Chondrocyte (in vitro differentiated cells): ENCODE measurements at places on chromosomes 6 and 20. TPM values are rescaled to one million over a fixed set of nuclear protein-coding genes. Genes with fewer than 3 reads are reported as not detected.

GRCh38 chr20:50368813-50369224 lies 141.4 kb upstream of the PTPN1 start:
- DNase-seq, result no peak

DNA sequence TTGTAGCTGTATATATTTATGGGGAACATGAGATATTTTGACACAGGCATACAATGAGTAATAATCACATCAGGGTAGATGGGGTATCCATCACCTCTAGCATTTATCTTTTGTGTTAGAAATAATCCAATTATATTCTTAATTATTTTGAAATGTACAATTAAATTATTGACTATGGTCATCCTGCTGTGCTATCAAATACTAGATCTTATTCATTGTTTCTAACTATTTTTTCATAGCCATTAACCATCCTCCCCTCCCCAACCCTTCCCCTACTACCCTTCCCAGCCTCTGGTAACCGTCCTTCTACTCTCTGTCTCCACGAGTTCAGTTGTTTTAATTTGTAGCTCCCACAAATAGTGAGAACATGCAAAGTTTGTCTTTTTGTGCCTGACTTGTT lies 28.5 kb downstream of the NKX2-4 start:
- DNase-seq, result no peak

GRCh38 chr6:20716865-20717264 lies 182.6 kb downstream of the CDKAL1 start:
- no peak for DNase-seq

GRCh38 chr6:129489215-129489765 lies 220.7 kb downstream of the ARHGAP18 start:
- DNase-seq, result no peak

GRCh38 chr6:170250455-170250854 lies 40.4 kb downstream of the DLL1 start:
- DNase-seq, result no peak

DNA sequence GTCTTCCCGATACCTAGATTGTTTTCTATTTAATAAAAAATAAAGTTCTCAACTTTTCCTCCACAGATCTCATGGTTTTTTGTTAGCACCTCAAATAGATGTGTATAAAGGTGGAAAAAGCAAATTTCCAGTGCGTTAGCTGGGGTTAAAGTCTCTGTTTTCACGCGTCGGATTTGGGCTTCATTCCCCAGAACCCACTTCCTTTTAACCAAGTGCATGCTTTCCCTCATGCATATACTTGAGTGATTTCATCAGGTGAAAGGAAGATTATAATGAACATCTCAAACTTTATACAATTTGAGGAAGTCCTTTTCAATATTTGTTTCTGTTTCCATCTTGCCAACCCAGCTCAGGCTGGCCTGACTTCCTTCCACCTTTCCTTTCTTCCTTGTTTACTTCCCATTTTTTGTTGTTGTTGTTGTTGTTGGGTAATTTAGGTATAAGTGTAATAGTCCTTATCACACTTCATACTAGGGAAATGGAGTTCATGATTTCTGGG lies 43.9 kb upstream of the GGTLC1 start:
- DNase-seq, result no peak

- no peak for DNase-seq
Observed at GRCh38 chr20:57013217-57013616, 253.2 kb downstream of the BMP7 start.

DNA sequence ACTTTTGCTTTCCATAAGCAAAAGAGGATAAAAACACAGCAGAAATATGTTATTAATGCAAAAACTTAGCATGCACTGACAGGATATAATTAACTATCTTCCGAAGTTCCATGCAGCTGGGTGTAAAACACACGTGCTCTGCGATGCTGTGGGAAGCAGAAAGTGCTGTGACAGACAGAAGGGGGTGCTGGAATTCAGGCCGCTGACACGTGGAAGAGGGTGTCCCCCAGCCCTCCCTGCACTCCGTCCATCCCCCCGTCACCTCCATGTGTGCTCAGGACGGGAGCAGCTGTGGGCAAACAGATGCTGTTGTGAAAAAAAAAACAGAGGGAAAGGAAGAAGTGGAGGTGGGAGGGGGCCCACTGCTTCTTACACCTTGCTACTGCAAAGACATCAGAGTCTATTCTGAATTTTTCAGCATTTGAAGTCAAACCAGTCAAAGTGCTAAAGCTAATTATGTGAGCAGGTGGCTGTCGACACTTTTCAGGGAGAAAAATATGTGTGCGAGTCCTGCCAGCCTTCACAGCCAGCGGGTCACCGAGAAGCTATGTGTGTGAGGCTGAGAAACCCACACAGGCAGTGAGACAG lies 175.9 kb upstream of the AFDN start:
- DNase-seq, result peak; percentile 40

DNA sequence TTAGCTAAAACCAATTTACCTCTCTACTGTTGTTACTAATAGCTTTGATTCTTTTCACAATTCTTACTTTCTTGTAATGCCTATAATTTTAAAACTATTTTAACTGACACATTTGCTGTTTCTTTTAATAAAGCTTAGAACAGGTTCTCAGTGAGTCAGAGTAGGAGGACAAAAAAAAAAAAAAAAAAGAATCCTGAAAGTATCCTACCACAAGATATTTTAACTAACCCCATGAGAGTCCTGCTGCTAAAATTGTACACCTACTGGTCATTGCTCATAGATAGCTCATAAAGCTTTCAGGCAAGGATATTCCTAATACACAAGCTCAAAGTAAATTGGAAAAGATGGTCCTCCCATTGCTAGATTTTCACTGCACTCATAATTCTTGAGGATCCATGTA lies 301.0 kb downstream of the CENPW start:
- DNase-seq, result no peak

DNA sequence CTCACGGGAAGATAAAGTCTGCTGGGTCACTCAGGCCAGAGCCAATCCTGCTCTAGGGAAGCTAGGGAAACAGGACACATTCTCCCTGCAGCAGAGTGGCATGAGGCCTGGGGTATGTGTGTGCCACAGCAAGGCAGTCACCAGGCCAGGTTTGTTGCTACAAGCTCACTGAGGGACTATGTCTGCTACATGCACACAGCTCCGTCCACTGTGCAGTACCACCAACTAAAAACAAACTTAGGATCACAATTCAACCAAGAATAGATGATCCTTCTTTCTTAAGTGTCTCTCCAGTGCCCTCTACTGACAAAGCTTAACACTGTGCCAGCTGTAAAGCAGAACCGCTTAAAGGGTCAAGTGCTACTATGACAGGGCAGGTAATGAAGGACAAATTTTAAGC lies 192.5 kb downstream of the PTPRK start:
- DNase-seq, result no peak

DNA sequence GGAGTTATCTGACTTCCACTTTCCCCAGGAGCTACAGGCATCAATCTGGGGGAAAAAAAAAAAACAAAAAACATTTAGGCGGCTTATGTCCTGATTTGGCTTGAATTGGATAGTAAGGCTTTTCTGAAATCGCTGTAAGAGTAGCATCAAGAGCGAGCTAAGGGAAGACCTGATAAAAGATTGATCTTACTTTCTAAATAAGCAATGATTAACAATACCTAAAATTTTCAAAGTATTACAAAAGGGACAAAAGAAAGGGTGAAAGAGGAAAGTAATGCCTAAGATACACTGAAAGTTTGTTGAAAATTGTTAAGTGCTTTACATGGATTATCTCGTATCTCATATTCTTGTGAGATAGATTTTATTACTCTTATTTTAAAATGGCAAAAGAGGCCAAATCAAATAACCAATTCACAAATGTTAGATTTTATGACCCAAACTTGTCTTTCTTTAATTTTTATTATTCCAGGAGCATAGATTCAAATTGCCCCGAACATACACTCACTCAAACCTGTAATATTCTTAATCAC lies 106.4 kb upstream of the PRSS16 start:
- no peak for DNase-seq

GRCh38 chr6:101937108-101937507 lies 543.6 kb downstream of the GRIK2 start:
- no peak for DNase-seq

- DNase-seq, result no peak
Observed at GRCh38 chr6:22435151-22435550, 134.2 kb upstream of the HDGFL1 start.

DNA sequence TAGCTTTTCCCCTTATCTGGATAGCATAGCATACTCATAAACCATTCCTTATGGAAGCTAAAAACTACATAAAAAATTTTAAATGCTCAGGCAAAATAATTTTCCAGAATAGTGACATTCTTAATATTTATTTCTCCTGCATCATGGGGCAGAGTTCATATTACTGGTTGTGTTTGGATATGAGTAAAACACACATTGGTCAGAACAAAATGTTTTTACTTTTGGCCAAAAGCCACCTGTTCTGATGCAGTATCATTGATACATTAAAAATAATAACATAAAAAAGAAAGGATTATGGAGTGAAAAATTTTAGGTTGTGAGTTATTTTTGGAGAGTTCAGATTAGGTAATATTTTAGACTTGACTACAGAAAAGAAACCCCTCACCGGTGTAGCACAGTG lies 33.6 kb downstream of the TRAM2 start:
- DNase-seq, result no peak

DNA sequence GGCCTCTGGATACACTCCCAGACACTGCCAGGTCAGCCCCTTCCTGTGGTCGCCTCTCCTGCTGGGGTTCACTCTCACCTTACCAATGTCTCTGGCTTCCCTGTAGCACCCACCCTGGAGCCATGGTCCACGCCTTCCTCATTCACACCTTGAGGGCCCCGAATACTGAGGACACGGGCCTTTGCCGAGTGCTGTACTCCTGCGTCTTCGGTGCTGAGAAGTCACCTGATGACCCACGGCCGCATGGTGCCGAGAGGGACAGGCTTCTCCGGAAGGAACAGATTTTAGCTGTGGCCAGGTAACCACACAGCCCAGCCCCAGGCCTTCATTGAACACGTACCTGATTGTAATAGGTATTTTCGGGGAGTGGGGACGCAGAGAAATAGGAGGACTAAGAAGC lies 1.6 kb downstream of the AP5S1 start:
- DNase-seq, result no peak

- no peak for DNase-seq
Observed at GRCh38 chr6:125526007-125526720, 223.3 kb upstream of the HEY2 start.

- no peak for DNase-seq
Observed at GRCh38 chr6:47464052-47464451, 13.5 kb upstream of the CD2AP start.

DNA sequence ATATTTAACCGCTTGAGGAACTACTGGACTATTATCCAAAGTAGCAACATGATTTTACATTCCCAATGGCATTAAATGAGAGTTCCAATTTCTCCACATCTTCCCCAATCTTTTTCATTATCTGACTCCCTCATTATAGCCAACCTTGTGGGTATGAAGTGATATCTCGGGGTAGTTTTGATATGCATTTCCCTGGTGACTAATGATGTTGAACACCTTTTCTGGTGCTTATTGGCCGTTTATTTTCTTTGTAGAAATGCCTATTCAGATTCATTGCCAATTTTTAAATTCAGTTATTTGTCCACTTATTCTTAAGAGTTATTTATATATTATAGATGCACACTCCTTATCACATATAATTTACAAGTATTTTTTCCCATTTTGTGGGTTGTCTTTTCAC lies 129.0 kb downstream of the MMS22L start:
- no peak for DNase-seq

DNA sequence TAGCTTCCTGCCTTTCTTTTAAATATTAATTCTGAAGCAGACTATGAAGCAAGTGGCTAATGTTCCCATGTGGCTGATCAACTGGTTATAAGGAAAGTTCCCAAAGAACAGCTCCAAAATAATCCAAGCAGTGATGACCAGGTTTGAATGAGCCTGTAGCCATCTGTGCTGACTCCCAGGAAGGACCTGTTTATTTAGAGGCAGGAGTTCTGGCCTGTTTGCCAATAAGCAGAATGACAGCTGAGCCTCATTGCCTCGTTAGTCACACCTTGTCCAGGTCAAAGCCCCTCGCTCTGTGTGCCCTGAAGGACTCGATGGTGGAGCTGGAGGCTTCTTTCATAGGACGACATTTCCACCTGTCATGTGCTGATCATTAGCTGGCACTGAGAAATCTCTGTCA lies 97.4 kb downstream of the TMEM170B start:
- DNase-seq, result no peak

DNA sequence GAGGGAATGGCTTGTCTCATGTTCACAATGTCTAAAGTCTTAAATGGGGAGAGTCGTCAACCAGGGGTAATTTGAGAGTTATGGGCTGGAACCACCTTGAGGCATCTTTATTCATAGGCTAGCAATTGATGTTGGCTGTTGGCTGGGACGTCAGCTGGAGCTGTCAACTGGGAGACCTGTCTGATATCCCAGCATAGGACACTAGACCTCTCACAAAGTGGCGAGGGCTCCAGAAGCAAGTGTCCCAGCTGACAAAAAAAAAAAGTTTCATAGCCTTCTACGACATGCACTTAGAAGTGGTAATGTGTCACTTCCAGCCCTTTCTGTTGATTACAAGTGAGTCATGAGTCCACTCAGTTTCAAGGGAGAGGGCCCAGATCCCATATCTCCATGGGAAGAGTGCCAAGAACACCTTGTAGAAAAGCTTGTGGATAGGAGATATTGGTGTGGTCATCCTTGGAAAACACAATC lies 278.0 kb downstream of the ESR1 start:
- DNase-seq, result no peak

DNA sequence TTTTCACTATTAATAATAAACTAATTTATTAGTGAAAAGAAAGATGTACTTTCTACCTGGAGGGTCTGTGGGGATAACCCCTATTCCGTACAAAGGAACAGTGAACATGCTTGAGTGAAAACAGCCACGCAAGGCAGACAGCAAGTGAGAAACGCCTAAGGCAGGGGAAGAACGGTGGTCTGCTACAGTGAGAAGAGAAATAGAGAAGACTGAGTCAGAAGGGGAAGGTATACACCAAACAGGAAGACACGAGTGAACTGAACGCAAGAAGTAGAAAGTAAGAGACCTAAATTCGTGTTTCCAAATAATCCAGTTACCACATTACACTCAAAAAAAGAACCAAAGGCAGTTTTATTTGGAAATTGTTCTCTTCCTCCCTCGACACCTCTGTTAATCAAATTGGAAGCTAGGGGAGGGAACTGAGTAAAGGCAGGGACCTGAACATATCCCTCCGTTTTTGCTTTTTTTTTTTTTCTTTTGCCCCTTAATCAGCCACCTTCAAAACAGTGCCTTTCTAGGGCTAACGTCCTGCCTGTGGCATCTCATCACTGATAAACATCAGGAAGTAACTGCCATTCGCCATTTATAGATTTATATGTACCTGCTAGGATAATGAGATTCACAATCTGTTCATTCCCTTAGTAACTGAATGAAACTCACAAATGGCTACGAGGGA lies 48.9 kb downstream of the ATXN1 start:
- no peak for DNase-seq

Gene TSHZ2
- total RNA-seq, result 0.28 to 0.37 TPM in 2 of 3 replicates, not detected in the other

Gene PDE7B
- total RNA-seq, result 0.05 to 0.41 TPM in 2 of 3 replicates, not detected in the other

Gene SLC24A3
- 0.10 TPM in 2 of 3 replicates, not detected in the other for total RNA-seq

Gene C2
- total RNA-seq, result 0.52 to 1.5 TPM (median 0.56 TPM) in 3 replicates

Gene CALHM4
- total RNA-seq, result not detected in 3 replicates

Gene TMEM217
- total RNA-seq, result 1.8 to 4.5 TPM (median 4.0 TPM) in 3 replicates

Gene TMEM239
- total RNA-seq, result not detected in 3 replicates

Gene C4A
- total RNA-seq, result 7.2 to 13.3 TPM (median 10.5 TPM) in 3 replicates

Gene PRSS35
- 61.6 to 200 TPM (median 197 TPM) in 3 replicates for total RNA-seq

Gene RHAG
- total RNA-seq, result not detected in 3 replicates

Gene OR2H2
- total RNA-seq, result not detected in 3 replicates
